ENCODE measurements at places on chromosomes 13 and 19.

DNA sequence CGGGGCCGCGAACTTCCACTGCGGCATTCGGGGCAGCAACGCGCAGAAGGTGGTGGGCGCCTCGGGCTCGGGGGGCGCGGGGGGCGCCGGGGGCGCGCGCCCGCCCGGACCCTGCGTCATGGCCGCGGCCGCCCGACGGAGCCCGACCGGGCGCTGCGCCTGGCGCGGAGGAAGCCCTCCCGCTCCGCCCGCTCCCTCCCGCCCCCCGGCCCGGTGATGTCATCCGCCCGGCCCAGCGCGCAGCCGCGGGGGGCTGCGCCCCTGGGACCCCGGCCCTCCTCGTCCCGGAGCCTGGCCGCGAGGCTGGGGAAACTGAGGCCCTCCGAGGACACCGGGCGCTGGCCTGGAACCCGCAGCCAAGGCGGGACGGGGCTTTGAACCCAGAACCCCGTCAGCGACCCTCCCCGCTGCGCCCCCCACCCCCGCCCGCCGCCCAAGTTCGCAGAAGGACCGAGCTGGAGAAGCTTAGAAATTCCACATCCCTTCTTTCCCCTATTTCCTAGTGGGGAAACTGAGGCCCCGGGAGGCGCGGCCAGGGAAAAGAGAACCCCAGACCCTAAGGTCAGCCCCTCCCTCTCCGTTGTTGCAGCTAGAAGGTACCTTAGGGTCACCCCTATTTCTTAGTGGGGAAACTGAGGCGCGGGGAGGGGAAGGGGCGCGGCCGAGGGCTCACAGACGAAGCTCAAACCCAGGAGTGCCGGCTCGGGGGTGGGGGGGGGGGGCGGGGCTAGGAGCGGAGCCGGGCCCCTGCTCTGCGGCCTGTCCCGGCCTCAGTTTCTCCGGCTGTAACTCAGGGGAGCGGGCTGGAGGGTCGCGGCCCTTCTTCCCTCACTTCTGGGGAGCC, at the start of gene SHC2:
Gene SHC2, minus strand, starts transcription at position 157 of the 844 bp plus-strand sequence. Its CDS starts 37 bp downstream, at position 120.
- no peak for DNase-seq

- DNase-seq = no peak
Measured at GRCh38 chr19:51695088-51695487, 2.0 kb downstream of the SPACA6 start.

DNA sequence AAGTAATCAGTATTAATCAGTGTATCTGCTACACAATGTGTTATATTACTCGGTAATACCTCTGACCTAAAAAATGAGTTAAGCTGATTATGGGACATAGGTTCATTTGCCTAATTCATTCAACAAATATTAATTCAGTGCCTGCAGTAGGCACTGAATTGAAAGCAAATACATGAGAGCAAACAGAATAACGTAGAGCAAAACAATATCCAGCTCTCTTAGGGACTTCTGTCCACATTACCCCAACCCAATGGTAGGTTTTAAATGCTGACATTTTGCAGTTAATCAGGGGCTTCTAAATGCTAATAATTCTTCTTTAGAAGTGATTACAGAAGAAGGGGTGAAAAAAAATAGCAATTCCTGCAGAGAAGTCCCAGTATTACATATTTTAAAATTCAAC, 4.9 kb downstream of the RCBTB2 start:
- DNase-seq = no peak

GRCh38 chr19:18532168-18532890, 10.5 kb upstream of the ELL start:
- no peak for DNase-seq

DNA sequence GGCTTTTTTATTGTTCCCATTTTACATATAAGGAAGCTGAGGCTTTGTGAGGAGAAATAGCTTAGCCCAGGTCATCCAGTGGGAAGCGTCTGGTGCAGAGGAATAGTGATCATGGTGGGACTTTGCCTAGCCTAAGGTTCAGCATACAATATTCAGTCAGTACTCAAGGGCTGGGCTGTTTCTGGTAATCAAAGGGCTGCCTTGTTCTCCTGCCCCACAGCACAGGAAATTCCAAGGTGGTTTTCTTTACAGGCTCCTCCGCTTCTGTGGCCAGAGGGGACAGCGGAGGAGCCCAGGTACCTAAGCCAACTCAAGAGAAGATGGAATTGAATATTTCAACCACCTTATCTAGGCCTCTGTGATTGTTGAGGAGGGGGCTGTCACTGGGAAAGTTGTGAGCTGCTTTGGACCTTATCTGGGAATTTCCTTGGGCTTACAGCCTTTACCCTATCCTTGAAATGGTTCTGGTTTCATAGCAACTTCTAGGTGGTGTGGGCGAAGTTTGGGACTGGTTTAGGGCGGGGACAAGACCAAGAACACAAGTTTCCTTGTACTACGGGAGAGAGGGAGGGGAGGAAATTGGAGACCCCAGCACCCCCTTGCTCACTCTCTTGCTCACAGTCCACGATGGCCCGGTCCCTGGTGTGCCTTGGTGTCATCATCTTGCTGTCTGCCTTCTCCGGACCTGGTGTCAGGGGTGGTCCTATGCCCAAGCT, at the start of gene MIA:
Gene MIA, plus strand, starts transcription at position 606 of the 716 bp plus-strand sequence. Its CDS starts 22 bp downstream, at position 628.
- no peak for DNase-seq

- no peak for DNase-seq
Measured at GRCh38 chr19:2436384-2436783, 9.0 kb upstream of the TIMM13 start.

- no peak for DNase-seq
Measured at GRCh38 chr13:44471686-44472085, 98.1 kb downstream of the SERP2 start.

Data from epithelial cell of proximal tubule (primary cell).